Mesothelial cell of epicardium (in vitro differentiated cells): ENCODE measurements at places on chromosomes 7 and 10. TPM values are rescaled to one million over a fixed set of nuclear protein-coding genes. Genes with fewer than 3 reads are reported as not detected.

- peak; percentile 80 for DNase-seq
These were observed 14.6 kb upstream of the FKBP9 start for GRCh38 chr7:32942415-32943251.

DNA sequence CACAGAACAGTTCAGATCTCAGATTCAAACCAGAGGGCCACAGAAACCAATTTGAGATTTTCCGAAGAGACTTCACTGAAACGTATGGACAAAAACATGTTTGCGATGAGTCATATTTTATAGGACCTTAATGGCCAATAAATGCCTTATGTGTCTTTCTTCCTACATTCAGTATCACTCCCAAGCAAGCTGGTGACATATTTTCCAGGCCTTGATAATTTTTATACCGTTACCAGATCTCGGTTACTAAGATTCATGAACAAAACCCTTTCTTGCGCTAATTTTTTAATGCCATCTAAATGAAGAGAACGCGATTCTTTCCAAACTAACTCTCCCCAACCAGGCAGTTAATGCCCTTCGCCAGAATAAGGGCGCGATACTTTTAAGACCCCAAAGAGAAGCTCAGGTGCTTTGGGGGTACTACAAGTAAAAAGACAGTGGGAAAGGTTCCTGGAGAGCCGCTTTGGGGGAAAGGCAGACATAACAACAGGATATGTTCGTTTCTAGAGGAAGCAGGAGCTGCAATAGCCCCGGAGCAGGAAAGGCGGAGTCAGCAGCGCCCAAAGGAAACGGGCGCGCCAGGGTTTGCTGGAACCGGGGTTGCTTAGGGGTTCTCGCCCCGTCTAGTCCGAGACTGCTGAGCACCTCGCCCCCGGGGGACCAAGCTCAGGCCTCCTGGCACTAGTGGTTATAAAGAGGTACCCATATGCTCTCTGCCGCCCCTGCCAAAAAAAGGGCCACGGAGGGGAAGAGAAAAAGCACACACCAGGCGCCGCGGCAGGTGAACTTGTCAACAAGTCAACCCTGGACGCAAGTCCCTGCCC lies 884 bp downstream of the ICA1 start:
- DNase-seq = peak; percentile 42

DNA sequence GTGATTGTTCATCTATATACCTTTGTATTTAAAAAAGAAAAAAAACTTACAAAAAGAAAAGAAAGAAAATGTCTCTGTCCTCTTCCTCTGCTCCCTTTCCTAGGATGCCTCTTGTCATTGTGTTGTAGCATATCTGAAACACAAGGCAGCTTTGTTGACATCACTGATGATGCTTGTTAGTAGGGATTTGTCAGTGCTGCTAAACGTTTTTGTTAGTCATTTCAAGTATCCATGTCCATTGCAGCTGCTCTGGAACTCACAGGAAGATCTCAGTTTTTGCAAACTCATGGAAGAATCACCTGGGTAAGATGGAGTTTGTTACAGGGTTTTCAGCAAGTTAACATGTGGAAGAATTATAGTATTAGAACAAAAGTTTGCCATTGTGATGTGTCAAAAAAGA lies 123.6 kb downstream of the CCSER2 start:
- DNase-seq = no peak

The IQUB gene
- total RNA-seq = 0.72 to 0.97 TPM (median 0.93 TPM) in 3 replicates

The OR6B1 gene
- total RNA-seq = not detected in 3 replicates

The FAM24B gene
- total RNA-seq = not detected in 3 replicates
